Left renal cortex interstitium (tissue), 4 donors: ENCODE measurements at places on chromosomes 5 and 9. TPM values are rescaled to one million over a fixed set of nuclear protein-coding genes. Genes with fewer than 3 reads are reported as not detected.

GRCh38 chr5:158979749-158980521 lies 119.8 kb downstream of the EBF1 start:
- no peak for DNase-seq

DNA sequence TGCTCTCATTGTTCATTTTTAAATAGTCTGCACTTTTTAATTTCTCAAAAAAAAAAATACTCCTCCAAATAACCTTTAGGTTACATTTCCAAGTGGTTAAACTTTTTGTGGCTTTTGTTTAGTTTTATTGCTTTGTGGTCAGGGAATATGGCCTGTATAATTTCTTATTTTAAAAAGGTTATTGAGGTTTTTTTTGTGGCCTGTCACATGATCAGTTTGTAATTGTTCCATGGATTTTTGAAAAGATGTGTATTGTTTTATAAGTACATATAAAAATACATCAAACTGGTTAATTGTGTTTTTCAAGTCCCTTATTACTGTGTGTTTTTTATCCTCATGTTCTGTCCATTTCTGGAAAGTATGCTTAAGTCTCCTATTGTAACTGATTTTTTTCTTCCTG lies 64.0 kb downstream of the ZNF618 start:
- DNase-seq, result no peak

Gene C9orf50
- polyA plus RNA-seq, result 0.91 TPM

DNA sequence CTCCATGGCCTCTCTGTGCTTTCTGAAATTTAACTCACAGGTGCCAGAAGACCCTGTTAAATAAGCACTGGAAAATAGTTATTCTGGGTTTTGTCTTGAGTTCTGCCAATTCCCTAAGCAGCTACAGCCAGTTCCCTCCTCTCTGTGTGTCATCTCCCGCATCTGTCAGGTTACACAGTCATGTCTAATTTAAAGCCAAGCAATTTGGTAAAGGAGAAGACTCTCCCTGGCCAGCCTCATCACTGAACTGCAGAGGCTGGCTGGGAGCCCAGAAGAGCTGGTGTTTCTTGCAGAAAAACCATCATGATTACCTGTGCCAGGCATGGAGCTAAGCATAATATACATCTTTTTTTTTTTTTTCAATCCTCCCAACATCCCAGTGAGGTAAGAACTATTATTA lies 141.3 kb upstream of the ZNF366 start:
- DNase-seq, result no peak

DNA sequence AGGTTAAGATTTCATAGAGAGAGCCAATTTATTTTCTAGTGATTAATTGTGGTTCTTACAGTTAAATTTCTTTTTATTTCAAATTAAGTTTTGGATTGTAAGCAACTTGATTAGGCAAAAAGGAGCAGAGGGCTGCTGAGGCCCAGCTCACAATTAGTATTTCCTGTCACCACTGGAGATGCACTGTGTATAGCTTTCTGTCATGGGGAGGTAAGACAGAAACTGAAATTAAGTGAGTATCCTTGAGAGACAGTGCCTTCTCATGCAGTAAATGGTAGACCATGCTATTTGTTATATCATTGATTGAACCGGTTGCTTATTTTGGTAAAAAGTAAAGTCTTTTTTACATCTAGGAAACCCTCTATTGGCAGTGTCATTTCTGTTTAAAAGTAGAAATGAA lies 190.7 kb downstream of the CCDC171 start:
- no peak for DNase-seq

Gene MYMK
- polyA plus RNA-seq, result not detected

Gene PIP5K1B
- polyA plus RNA-seq, result 6.7 TPM

DNA sequence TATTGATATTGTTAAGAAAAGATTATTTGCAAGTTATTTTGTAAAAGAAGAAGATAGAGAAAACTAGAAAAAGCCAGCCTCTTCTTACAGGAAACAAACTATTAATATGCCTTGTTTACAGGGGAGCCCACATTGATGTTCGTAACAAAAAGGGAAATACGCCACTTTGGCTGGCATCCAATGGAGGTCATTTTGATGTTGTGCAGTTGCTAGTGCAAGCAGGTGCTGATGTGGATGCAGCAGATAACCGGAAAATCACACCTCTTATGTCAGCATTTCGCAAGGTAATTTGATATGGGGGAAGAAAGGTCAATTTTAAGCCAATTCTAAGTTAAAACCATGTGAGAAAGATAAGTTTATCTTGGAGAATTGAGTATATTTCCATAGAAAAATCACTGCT lies 37.6 kb upstream of the EIF4EBP3 start:
- DNase-seq, result no peak

Gene TOR1A
- polyA plus RNA-seq, result 43.5 TPM

- DNase-seq, result peak; percentile 56
Measured at GRCh38 chr9:86637515-86637914, 283.3 kb upstream of the TUT7 start.
